ENCODE measurements at places on chromosomes 16 and 17. TPM values are rescaled to one million over a fixed set of nuclear protein-coding genes. Genes with fewer than 3 reads are reported as not detected.

The SLC6A2 gene
- not detected for total RNA-seq

The AANAT gene
- total RNA-seq = not detected

The KRTAP3-1 gene
- not detected for total RNA-seq

The TNFRSF17 gene
- not detected for total RNA-seq

The SLFN14 gene
- total RNA-seq = not detected

The UNC13D gene
- total RNA-seq = 3.2 TPM

The DOK4 gene
- total RNA-seq = 21.6 TPM

The SRCAP gene
- 69.1 TPM for total RNA-seq

The RPTOR gene
- total RNA-seq = 35.0 TPM

The ZNF768 gene
- total RNA-seq = 18.6 TPM

The SMIM36 gene
- total RNA-seq = not detected

The MAF gene
- total RNA-seq = 43.7 TPM

The MRPL10 gene
- total RNA-seq = 19.9 TPM

The OR3A2 gene
- not detected for total RNA-seq

The PRR35 gene
- total RNA-seq = not detected

The POLG2 gene
- total RNA-seq = 8.7 TPM

The ADGRG1 gene
- total RNA-seq = 35.4 TPM

The SYNGR2 gene
- 48.0 TPM for total RNA-seq

The MSLN gene
- not detected for total RNA-seq

The MMP28 gene
- total RNA-seq = 38.1 TPM

Data from dermis blood vessel endothelial cell (primary cell).